PC-3 (cell line): ENCODE measurements at places on chromosomes 2 and 18. TPM values are rescaled to one million over a fixed set of nuclear protein-coding genes. Genes with fewer than 3 reads are reported as not detected.
A peak's percentile ranks its signal among the peaks of the same experiment; 100 is the strongest.

DCDC2C gene
- total RNA-seq = not detected in 2 replicates

DNA sequence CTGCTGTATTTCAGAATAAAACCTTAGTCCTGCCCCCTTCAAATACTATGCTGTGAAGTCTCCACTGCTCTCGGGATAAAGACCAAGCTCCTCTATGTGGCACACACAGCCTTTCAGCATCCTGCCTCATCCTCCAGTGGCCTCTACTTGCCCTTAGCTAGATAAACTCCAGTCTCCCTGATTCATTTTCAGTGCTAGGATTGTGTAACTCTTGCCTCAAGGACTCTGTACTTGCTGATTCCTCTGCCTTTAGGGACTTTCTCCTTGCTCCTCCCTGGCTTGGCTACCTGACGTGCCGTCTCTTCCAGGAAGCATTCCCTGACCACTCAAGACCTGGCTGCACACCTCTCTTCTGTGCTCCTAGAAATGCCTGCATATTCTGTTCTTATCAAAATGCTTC is 416.7 kb downstream of the MTX2 start:
- no peak for DNase-seq

DNA sequence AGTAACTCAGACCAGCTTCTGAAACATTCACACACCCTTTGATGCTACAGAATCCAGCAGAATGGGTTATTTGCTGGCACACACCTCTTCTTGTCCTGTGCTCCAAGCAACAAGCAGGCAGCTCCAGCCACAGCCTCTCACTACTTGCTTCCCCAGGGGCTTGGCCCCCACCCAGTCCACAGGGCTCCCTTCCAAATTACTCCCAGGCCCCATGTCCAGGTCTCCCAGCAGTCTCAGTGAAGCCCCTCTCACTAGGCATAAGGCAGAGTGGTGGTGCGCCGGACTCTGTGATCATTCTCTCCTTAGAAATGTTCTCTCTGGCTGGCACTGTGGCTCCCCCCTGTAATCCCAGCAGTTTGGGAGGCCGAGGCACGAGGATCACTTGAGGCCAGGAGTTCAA is 25.9 kb downstream of the ITM2C start:
- no peak for DNase-seq

- DNase-seq = no peak
Observed at GRCh38 chr2:241224851-241225438, 36.5 kb downstream of the ANO7 start.

GRCh38 chr2:218975060-218975777 is 9.8 kb downstream of the FEV start:
- DNase-seq = no peak

DNA sequence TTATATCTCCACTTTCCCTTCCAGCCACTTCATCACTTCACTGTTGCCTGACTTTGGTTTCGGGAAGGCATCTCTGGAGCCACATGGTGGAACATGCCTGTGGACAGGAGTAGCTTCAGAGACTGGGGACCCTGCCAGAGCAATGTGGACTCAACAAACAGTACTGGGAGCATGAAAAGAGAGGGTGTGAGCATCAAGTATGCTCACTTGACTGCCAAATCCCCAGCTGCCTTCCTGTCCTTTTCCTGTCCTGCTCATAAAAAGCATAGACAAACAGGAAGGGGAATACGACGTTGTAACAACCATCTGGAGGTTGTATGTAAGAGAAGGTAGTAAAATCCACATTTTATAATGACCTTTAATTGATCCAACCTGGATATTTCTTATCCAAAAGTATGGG is 61.3 kb upstream of the CSRNP3 start:
- DNase-seq = peak; percentile 83

NDUFB3 gene
- 154 and 176 TPM in 2 replicates for total RNA-seq

DNA sequence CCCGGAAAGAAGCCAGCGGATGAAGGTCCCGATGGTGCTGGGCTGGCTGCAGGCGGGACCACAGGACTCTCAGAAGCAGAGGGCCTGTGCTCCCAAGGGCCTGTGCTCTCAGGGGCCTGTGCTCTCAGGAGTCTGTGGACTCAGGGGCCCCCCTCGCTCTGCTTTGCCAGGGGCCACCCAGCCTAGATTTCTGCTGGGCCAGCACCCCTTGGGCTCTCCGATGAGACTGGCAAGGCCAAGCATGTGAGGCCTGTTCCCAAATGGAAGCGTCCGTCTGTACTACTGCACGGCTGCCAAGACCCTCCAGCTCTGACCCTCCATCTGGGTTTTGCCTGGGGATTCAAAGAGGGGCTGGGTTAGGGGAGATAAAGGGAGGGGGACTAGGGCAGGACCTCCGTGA is 54.6 kb downstream of the SH3BP4 start:
- DNase-seq = no peak

CDH20 gene
- not detected in 2 replicates for total RNA-seq

DNA sequence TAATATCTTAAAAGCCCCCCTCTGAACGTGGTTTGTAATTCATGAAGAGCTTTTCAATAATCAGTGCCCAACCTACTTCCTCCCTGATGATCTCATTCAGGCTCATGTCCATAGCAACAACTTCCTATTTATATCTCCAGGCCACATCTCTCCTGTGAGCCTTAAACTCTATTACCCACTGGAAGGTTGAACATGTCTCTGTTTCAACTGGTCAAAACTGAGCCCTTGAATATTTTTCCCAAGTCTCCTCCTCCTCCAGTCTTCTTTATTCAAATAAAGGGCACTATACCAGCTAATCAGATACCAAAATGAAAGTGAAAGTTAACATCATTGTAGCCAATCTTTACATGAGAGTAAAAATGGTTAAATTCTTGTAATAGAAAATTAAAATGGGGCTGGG is 63.7 kb upstream of the ITGA4 start:
- DNase-seq = peak; percentile 44

NYAP2 gene
- total RNA-seq = not detected in 2 replicates

OXER1 gene
- not detected in 2 replicates for total RNA-seq

DNA sequence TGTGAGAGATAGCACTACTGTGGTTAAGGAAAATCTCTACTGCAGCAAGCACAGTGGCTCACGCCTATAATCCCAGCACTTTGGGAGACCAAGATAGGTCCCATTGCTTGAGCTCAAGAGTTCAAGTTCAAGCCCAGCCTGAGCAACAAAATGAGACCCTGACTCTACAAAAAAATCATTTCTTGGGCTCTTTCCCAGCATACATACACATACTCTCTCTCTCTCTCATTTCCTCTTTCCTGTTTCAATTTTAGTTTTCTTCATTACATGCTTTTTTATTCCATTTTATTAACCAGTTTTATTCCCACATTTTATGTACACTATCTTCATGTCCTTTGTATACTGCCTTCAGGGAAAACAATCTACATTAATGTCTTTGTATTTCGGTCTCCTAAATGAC is 14.6 kb downstream of the WDR33 start:
- DNase-seq = no peak

DNA sequence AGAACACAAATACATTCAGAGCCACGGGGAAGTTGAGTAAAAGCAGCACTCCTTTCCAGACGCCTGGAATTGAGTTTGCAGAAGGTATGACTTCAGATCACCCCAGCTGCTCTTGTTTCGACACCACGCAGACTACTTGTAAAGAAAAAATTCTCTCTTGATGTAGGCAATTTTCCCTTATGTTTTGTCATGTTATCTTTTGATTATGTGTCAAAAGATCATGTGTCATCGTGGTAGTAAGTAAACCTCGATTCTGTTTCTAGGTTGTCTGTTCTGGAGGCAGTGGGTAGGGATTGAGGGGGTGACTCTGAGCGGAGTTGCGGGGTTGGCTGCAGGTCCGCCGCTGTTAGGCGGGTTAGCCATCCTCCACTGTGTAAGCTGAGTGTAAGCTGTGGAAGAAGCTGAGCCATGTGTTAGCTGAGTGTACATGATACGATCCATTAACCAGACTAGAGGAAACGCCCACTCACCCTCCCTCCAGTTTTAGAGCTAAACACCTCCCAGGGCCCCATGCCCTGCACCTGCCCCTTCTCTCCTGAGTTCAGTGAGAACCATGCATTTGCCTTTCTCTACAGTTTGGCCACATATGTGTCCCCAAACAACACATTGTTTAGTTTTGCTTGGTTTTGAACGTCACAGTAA is 181.8 kb downstream of the SNTG2 start:
- no peak for DNase-seq

GRCh38 chr2:158009399-158009798 is 92.3 kb upstream of the UPP2 start:
- no peak for DNase-seq

DNA sequence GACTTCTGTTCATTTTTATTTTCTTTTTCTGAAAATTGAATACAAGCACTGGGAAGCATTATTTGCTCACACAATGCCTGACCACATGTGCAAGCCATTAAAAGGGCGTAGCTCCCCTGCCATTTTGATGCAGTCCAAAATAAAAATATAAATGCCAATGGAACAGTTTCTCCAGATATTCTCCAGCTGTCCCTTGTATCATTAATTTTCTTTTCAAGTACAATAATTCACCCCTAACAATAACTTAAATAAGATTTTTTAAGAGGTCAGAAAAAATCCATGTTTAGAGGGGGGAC is 168.0 kb downstream of the TMEFF2 start:
- DNase-seq = no peak

GRCh38 chr2:45345331-45346234 is 265.5 kb downstream of the SRBD1 start:
- no peak for DNase-seq

PARD6G gene
- 5.1 and 5.4 TPM in 2 replicates for total RNA-seq

GRCh38 chr2:98478088-98478551 is 33.5 kb downstream of the INPP4A start:
- no peak for DNase-seq

AQP12A gene
- total RNA-seq = not detected in 2 replicates

TGFA gene
- 45.0 and 54.7 TPM in 2 replicates for total RNA-seq

- no peak for DNase-seq
Observed at GRCh38 chr2:27271631-27272340, 3.4 kb upstream of the DNAJC5G start.

DNA sequence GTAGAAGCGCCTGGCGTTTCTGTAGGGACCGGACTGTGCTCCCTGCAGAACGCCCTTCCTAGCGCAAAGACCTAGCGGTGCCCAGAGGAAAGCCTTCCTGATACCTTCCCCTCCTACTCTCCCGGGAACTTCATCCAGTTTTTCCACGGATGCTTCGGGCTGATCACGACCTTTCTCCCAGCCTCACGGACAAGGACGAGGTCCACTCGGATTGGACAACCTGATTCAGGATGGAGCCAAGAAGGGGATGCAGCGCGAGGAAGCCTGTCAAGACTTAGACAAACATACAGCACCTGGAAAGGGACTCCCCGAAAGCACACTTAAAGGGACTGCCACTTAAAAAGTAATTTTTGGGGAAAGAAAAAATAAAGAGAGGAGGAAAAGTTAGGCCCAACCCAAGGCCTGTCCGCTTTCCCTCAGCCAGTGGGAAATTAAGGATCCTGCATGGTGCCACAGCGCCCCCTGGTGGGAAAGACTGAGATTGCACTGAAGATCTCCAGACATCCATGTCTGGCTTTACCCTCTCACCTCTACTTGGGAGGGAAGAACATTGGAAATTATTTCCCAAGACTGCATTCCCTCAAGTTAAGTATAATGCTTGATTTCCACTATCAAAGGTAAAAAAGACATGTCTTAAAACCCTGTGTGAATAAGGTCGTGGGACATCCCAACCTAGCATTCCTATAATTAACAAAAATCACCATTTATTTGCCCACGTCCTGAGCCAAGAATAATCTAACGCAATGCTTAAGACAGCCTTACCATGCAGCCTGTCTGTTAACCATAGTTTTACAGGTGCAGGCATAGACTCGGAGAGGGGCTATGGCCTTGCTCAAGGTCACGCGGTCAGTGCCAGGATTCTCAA is 13.4 kb upstream of the COPS8 start:
- DNase-seq = peak; percentile 83

DNA sequence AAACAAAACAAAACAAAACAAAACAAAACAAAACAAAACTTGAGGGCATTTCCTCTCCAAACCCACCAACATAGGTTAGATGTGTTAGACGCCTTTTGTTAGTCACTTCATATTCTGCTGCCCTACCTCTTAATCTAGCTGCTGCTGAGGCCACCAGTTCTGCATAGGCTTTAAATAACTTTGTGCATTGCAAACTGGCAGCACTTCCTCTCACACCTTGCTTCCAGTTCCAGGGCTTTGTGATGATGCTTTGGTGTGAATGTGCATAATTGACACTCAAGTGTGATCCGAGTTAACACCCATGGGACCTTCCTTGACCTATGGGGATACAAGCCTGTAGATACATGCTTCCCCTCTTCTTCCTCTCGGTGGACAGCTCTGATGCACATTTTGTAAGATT is 2.3 kb upstream of the SERPINB11 start:
- no peak for DNase-seq

- DNase-seq = peak; percentile 57
Observed at GRCh38 chr18:66616523-66616983, 12.7 kb upstream of the CDH19 start.

DNA sequence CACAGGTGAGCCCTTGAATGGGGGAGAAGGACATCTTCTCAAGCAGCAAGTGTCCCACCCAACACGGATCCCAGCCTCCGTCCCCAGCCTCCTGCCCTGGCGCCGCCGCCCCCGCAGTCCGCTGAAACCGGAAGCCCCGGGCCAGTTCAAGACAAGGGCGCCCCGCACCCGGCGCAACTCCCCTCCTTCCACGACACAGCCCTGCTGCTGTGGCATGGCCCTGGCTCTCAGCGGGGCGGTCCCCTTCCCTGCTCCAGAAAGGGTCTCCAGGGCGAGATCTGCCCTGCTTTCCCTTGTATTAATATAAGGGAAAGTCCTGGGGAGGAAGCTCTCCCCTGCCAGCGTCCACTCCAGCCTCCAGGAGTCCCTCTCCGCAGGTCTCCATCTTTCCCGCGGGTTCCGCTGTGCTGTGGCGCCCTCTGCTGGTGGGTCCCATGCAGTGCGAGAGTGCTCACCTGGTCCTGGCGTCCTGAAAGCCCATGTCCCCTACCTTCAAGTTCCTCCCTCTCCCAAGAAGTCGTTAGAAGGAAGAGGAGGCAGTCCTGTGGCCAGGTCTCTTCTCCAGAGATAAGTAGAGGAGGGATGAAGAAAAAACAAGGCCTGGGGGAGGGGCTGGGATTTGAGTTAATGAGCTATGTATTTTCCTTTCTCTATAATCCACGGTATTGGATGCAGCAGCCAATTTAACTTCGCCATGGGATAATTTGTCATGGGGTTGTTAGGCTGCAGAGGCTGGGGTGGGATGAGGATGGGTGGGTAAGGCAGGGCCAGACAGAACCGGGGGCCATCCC is 176.0 kb downstream of the SMAD2 start:
- peak; percentile 34 for DNase-seq

DNA sequence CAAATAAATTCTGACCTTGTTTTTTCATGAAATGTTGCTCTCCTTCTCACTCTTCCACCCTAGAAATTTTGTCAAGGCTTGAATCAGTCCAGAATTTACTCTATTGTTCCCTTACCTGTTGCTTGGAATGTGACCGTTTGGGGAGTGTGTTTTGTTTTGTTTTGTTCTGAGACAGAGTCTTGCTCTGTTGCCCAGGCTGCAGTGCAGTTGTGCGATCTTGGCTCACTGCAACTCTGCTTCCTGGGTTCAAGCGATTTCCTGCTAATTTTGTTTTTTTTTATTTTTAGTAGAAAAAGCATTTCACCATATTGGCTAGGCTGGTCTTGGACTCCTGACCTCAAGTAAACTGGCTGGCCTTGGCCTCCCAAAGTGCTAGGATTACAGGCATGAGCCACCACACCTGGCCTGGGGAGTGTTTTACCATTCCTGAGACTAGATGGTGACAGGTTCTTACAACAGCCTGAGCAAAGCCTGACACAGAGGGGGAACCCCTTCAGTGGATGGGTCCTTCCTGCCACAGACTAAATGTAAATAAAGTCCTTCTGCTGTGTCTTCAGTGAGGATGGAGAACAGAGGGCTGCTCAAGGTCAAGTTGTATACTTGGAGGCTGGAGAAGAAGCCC is 52.0 kb downstream of the HAUS1 start:
- DNase-seq = no peak
